Right cardiac atrium (tissue), 5 donors: ENCODE measurements at places on chromosomes 12 and 14.

GRCh38 chr12:27843714-27844245 lies 63.7 kb upstream of the MANSC4 start:
- DNase-seq: no peak

- DNase-seq: no peak
Observed at GRCh38 chr14:83969998-83970397, 1559.9 kb upstream of the FLRT2 start.

DNA sequence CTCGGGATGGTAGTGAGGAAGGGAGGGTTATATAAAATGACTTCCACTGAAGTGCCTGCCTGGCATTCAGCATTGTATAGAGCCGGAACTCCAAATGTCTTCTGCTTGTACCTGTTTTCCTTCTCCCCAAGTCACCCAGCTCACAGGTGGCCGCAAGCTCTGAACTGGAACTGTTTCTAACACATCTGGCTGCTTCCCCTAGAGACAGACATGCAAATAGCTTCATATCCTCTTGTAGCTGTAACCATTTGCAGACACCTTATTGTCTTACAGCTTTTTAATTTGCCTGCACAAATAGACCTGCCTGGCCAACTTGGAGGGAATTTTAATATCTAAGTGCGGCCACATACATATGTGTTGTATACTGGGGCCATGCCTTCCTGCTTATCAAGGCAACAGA lies 126.0 kb downstream of the CHST11 start:
- no peak for DNase-seq

DNA sequence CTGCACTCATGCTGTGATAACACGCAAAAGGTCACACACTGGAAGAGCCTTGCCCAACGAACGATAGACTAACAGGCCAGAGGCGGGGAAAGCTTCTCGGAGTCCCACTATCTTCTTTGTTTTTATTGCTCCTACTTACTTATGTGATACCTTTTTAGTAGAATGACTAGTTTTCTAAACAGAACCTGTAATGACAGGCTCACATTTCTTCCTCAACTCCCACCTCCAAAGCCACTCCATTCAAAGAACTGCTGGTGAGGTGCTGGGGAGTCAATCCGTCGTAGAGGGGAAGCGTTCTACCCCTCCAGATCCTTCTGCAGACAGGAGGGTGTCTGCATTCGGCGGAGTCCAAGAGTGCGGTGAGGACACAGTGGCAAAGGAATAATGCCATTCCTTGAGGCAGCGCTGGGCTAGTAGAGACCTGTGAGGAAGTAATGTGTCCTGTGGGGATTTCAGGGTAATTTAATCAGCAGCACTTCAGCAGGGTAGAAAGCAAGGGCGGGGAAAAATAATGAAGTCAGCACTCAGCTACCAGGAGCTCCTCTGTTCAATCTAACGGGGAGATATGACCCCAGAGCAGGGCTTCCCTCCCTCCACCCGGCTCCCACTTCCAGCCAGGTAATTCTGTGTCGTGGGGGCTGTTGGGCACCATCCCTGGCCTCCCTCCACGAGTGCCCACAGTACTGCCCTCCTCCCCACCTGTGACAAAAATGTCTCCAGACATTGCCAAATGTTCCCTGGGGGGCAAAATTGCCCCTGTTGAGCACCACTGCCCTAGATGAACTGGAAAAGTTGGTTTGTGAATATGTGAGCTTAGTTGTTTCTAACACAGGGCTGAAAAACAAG lies 25.2 kb downstream of the SPRING1 start:
- DNase-seq: no peak

GRCh38 chr12:11233532-11233931 lies 36.0 kb downstream of the PRB3 start:
- no peak for DNase-seq

- no peak for DNase-seq
Observed at GRCh38 chr12:77723308-77723707, 107.4 kb upstream of the NAV3 start.

- no peak for DNase-seq
Observed at GRCh38 chr12:123243671-123244262, 10.5 kb downstream of the MTRFR start.

DNA sequence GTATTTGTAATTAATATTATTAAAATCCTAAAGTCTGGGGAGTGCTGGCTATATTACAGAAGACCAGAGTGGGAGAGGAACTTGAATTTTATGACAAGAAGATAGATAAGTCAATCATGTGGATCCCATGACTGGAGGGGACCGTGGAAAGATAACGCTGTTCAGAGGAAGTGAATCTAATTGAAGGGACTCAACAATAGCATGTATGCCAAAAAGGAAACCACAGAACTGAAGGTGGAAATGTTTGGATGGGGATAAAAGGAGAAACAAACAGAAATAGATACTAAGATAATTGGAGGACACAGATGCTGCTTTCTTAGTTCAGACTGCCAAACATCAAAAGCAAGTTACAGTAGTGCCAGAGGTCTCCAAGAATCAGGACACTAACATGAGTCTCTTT lies 21.1 kb downstream of the OR6J1 start:
- no peak for DNase-seq

- no peak for DNase-seq
Observed at GRCh38 chr14:24483604-24484252, 24.3 kb downstream of the CMA1 start.

DNA sequence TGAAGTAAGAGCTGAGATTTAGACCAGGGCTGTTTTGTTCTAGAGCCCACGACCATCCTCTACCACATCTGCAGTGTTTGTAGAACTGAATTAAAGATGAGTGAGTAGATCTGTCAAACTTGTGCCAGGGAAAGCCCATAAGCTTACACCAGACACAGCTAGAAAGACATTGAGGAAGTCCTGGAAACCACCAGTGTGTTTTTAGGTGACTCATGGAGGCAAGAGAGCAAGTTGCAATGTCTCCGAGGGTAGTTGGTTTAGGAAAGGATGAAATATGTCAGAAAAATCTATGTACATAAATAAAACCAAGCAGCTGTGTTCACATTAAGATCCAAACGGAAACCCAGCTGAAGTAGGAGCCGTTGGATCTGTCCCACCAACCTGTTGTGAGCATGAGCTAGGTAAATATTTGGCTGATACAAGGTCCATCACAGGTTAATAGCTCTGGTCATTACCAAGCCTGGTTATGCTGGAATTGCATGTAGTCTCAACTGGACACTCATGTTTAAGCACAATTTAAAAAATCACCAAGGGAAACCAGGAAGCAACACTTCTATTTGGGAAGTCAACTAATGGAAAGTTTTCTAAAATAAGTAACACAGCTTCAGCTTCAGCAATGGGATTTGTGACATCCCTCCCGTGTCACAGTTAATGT lies 49.9 kb upstream of the PLEKHG3 start:
- DNase-seq: no peak

DNA sequence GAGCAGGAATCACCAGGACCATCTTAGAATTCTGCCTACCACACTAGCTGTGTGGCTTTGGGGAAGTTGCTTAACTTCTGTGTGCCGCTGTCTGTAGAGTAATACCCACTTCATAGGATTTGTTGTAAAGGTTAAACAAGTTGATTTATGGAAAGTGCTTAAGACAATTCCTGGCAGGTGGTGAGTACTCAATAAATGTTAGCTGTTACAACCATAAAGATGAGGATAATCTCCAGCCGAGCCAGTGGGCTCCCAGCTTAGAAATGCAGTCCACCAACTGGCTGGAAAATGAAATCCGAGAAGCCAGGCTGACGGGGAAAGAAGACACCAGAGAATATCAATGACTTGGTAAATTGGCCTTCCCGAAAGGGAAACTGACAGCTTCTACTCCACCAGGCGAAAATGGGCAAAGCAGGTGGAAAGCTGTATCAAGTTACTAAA lies 173.5 kb downstream of the CHST11 start:
- DNase-seq: no peak

DNA sequence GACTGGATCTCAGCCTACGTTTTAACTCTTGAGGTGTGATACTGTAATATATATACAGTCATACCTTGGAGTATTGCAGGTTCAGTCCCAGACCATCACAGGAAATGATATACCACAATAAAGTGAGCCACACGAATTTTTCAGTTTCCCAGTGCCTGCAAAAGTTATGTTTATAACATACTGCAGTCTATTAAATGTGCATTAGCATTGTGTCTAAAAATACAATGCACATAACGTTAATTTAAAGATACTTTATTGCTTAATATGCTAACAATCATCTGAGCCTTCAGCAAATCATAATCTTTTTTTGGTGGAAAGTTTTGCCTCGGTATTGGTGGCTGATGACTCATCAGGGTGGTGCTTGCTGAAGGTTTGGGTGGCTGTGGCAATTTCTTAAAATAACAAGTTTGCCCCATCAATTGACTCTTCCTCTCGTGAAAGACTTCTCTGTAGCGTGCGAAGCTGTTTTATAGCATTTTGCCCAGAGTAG lies 18.9 kb downstream of the PYROXD1 start:
- DNase-seq: no peak

GRCh38 chr14:81537193-81537592 lies 3.5 kb upstream of the SEL1L start:
- DNase-seq: no peak

- DNase-seq: no peak
Observed at GRCh38 chr12:45426294-45426693, 210.4 kb downstream of the ANO6 start.

- DNase-seq: no peak
Observed at GRCh38 chr12:130459916-130460315, 122.2 kb downstream of the PIWIL1 start.

DNA sequence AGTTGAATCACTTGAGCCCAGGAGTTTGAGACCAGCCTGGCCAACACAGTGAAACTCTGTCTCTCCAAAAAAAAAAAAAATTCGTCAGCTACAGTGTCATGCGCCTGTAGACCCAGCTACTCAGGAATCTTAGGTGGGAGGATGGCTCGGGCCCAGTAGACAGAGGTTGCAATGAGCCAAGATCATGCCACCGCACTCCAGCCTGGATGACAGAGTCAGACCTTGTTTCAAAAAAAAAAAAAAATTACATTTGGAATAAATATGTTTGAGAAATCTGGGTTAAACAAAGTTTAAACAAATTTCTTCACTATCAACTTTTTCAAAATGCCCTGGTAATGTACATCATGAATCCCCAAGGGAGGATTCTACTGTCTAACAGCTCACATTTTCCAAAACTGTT lies 187.0 kb upstream of the RASSF8 start:
- no peak for DNase-seq

GRCh38 chr12:130058926-130059472 lies 103.3 kb upstream of the FZD10 start:
- no peak for DNase-seq

DNA sequence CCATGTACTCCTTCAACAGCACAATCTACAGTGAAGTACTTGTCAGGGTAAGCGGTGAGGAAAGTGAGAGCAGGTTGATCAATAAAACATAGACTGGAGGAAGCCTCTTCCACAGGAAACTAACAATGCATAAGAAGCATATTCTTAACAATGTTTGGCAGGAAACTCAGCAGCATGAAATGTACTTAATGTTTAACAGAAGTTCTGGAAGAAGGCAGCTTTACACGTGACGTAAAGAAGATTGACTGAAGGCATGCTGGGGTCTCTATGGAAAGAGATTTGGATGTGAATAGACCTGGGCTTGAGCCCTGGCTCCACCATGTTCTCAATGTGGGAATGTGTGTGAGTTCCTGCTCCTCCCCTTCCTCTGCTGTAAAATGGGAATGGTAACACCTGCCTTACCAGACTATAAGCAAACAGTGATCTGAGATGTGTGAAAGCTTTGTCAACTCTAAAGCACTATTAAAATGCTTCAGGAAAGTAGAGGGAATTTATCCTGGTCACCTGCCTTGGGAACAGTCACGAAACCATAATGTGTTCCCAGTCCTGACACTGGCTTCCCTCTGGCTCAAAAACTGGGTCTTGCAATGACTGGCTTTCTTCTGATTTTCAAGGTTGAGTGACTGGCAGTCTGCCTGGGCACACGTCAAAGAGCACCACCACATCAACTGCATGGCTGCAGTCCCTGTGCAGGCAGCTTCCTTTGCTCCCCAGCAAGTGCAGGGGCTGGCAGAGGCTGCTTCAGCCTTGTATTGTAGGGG lies 384.6 kb downstream of the APAF1 start:
- DNase-seq: no peak

DNA sequence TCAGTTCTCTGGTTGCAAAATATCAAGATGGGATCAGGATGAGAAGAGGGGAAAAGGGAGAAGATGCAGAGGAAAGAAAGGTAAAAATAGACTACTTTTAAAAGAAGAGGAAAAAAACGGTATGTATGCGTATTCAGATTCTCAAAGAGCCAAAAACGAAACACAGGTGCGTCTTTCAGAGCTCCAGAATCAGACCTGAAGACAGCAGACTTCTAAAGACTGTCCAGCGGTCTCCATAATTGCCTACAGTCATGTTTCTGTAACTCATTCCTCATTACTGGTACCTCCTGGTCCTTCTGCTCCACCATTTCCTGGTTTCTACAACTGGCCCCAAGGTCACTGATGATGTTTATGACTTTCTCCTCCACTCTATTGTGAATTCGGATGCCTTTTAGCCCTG lies 12.4 kb upstream of the KCNA5 start:
- DNase-seq: no peak

- DNase-seq: no peak
Observed at GRCh38 chr12:18066666-18067065, 23.3 kb downstream of the RERGL start.

- DNase-seq: no peak
Observed at GRCh38 chr12:53173085-53173715, 7.3 kb upstream of the ZNF740 start.

DNA sequence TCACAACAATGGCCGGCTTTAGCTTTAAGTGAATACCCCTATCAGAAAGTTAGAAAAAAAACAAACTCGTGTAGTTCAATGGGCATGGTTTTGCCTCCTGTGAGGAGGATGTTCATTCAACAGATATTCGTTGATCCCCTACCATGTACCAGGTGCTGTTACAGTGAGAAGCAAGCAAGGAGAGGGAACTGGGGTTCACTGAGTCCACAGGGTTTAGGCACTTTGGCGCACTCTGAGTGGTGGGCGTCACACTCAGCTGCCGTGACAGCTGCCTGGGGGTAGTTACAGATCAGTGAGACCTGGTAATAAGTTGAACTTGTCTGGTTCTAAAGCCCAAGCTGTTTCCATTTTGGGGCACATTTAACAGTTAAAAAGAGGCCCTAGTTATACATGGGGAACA lies 74.2 kb downstream of the PAPOLA start:
- DNase-seq: no peak

DNA sequence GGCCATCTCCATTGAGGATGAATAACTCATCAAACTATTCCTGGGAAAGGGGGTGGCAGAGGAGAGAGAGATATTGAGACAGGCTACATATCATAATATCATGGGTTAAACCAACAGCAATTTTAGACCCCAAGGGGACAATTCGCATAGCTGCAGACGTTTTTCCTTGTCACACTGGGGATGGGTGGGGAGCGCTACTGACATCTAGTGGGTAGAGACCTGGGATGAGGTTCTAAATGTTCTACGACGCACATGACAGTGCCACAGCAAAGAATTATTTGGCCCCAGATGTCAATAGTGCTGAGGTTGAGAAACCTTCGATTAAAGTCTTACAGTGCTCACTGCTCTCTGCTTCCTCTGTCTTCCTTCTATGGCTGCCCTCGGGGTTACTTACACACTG lies 425.6 kb downstream of the NRXN3 start:
- DNase-seq: no peak

- peak; percentile 92 for DNase-seq
Observed at GRCh38 chr12:14769969-14770495, 33.2 kb downstream of the WBP11 start.

GRCh38 chr14:52618602-52619001 lies 66.0 kb downstream of the GPR137C start:
- DNase-seq: no peak
